ENCODE measurements at places on chromosomes 4 and X.

GRCh38 chrX:39480963-39481362 lies 616.8 kb downstream of the BCOR start:
- no peak for DNase-seq

DNA sequence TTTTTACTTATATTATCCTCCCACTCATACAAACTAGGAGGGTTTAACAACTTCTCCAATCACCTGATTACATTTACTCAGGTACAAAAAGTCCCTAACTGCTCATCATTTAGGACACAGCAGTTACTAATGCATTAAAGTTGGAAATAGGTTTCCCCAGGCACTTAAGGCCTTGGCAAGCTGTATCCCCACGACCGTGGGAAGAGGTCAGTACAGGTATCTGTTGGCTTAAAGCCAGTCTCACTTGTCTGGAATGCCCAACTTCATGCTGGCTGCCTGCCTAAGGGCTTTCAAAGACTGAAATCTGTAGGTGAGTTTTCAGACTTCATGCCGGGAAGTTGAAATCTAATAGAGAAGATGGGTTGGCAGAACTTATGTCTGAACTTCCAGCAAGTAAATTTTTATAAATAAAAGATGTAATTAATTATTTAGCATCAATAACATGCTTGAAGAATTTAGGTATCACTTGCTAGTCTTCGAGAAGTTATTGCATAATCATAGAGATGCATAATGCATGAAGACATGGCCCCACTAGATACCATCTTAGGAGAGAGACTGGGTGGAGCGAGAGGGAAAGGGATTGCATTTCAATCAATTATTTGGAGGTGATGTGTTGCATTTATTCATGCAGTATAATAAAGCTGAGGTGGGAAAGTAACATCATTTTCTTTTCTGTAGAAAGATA lies 54.2 kb downstream of the SCD5 start:
- DNase-seq, result no peak

DNA sequence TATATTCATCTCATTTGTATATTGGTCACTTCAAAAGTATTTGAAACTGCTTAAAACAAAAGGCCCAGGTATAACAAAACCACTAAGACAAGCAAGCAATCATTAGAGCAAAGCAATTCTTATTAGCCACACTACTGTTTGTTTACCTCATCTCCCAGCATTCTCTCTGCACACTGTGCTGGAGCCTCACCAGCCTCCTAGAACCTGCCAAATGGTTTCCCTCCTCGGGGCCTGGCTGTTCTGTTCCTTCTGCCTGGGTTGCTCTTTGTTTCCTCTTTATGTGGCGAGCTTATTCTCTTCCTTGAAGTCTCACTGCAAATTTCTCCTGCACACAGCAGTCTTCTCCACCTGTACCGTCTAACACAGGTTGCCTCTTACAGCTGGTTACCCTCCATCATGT lies 67.5 kb upstream of the MND1 start:
- DNase-seq, result no peak

GRCh38 chr4:122689972-122690371 lies 42.5 kb upstream of the BBS12 start:
- no peak for DNase-seq

DNA sequence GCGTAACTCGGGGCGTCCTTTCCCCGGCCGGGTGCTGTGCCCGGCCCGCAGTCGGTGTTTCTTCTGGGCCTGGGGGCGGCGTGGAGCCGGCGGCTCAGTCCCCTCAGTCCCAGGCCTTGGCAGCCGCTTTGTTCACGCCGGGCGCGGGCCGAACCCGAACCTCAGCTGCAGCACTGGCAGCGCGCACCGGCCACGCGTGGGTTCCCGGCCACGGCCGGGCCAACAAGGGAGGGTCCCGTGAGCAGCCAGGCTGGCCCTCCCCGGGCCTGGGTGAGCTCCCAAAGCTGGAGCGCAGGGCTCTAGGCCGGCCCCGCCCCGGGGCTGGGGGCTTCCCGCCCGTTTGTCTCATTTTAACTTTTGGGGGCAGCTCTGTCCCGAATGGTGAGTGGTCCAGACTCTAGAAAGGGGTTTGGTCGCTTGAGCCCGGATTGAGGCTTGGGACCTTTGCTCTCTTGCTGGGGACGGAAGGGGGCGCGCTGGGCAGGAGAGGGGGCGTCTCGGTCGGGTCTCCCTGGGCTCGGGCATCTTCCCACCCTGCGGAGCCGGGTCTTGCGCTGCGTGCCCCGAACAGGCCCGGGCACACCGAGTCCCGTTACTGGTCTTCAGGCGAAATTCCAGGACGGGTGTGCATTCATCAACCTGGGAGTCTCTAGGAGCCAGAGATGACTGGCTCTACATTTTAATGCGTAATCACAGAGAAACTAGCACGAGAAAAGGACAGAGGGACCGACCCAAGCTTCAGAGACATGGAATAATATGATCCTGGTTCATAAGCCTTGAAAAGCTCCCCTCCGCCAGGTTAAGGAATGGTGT lies 177.1 kb downstream of the CBR4 start:
- no peak for DNase-seq

- no peak for DNase-seq
Measured at GRCh38 chr4:47451657-47452056, 11.8 kb downstream of the COMMD8 start.

DNA sequence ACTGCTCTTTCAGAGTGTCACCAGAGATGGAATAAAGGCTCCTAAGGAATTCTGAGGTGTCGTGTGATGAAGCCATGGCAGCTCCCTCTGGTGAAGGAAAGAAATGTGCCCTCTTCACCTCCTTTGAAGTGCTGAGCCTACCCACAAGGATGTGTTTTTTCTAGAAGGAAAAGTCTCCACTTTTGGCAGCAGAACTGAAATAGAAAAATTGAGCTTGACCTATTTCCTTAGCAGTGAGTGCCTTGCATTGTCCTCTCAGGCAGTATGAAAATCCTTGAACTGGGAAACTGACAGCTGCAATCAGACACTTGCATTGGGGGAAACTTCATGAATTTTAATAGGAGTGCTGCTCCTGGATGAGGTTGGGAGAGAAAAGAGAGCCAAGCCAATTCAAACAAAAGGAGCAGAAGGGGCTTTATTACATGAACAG lies 95.2 kb downstream of the DCLK2 start:
- DNase-seq, result no peak

GRCh38 chrX:15321447-15321846 lies 6.0 kb upstream of the ASB11 start:
- DNase-seq, result no peak

DNA sequence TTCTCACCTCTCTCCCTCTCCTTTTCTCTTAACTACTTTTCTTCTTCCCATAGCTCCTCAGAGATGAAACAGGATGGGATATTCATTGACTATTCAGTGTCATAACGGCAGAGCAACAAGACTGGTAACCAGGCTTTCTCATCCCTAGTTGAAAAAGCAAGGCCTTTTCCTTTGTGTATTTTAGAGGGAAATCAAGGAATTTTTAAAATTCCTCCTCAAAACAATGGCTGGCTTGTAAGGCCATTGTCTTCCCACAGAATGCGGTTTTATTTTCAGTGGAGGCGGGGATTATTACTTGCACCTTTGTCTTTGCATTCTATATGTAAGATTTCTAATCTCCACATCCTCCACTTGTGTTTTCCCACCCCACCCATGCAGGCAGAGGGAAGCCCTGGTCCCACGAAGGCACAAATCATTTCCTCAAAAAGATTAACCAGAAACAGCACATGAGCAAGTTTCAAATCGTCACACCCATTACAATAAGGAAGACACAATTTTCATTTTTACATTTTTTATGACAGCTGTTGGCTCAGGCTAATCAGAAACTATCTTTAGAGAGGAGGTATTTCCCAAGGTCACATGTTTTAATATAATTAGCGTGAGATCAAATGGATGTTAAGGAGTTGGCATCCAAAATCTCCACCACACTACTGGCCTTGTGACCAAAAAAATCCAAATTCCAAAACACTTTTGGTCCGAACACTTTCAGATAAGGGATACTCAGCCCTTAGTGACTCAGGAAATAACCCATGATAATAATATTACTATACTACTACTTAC lies 53.0 kb upstream of the KDR start:
- DNase-seq, result no peak

DNA sequence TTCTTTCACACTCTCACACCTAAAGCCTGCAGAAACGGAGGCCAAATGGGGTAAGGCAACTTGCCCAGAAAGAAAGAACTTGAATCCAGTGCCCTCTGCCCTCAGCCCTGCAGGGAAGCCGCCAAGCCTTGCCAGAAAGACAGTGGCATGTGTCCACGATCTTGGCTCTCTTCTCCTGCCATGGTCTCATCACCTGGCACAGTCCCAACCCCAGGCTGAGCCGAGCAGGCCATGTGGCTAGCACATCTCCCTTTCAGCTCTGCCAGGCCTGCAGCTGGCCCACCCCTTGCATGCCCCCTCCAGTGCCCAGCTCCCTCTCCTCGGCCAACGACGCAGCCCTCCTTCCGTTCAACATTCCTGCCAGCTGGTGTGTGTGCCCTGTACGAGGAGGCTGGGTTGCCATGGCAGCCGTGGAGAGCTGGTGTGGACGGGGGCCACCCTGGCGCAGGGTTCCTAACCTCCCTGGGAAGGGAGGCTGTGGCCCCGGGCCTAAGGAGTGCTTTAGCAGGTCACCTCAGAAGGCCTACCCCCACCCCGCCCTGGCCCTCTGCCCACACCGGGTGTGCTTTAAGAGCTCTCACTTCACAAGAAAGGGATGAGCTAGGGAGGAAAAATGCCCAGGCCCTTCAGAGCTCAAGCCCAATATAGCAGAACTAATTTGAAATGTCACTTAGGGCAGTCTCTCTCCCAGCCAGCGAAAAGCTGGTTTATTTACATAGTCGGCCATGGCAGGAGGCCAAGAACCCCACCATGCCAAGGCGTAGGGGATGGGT lies 73.0 kb upstream of the PJA1 start:
- no peak for DNase-seq

DNA sequence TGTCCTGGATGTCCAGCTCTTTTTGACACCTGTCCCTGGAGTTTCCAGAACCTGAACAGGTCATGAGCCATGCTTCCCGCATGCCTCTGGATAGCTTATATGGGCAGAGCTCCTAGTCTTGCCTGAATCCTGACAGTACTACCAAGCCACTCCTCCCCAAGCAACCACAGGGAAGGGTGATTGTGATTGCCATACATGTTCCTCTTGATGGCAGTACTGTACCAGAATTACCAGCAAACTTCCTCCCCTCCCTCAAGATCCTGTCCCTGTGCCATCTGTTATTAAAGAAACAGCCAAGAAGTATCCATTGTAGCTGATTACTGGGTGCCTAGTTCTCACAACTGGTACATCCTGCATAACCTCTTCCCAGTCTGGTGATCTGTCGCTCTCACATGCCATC lies 264.3 kb upstream of the AGTR2 start:
- DNase-seq, result no peak

GRCh38 chrX:13371186-13371585 lies 51.3 kb upstream of the ATXN3L start:
- DNase-seq, result no peak

- DNase-seq, result peak; percentile 6
Measured at GRCh38 chr4:169410839-169411770, 140.3 kb upstream of the SH3RF1 start.

- no peak for DNase-seq
Measured at GRCh38 chr4:27720010-27720766, 859.5 kb downstream of the STIM2 start.

DNA sequence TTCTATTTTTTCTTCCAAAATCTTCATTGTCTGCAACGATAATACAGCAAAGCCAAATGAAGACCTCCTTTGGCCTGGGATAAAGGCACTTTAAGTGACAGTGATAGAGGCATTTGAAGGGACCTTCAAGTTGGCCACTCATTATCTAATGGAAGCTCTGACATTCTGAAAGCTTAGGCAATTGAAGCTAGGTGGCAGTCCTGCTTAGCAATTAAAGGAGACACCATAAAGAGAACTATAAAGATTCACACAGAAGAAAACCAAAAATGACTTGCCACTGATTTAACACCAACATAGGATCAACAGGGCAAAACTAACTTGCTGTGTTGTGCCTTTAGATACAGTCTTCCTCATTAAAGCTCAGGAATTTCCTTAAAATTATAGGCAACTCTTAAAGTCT lies 103.3 kb upstream of the TSPAN7 start:
- no peak for DNase-seq

GRCh38 chrX:150038986-150039599 lies 100.8 kb upstream of the EOLA2 start:
- DNase-seq, result no peak

GRCh38 chr4:73922766-73923630 lies 53.8 kb downstream of the CXCL1 start:
- DNase-seq, result no peak

- DNase-seq, result no peak
Measured at GRCh38 chrX:102067966-102068723, 57.3 kb upstream of the TCEAL2 start.

GRCh38 chr4:147578051-147578476 lies 39.1 kb upstream of the TMEM184C start:
- no peak for DNase-seq

DNA sequence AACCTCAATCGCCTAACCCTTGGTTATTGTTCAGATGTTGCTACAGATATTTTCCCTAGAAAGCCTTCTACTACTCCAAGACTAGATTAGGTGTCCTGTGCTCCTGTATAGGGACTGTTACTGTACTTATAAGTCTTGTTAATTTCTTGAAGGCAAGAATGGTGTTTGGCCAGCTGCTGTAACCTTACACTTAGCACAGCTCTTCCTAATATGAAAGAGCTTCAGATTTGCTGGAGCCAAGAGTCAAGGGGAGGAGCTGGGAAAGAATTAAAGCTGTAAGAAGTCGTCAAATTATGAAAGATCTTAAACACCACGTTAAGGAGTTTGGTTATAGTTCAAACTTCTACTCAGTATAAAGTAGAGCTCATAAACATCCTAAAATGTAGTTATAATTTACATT lies 245.9 kb upstream of the TLL1 start:
- DNase-seq, result no peak

- DNase-seq, result no peak
Measured at GRCh38 chr4:154741131-154741665, 2.6 kb upstream of the LRAT start.

- no peak for DNase-seq
Measured at GRCh38 chr4:137370679-137371078, 161.6 kb downstream of the PCDH18 start.

DNA sequence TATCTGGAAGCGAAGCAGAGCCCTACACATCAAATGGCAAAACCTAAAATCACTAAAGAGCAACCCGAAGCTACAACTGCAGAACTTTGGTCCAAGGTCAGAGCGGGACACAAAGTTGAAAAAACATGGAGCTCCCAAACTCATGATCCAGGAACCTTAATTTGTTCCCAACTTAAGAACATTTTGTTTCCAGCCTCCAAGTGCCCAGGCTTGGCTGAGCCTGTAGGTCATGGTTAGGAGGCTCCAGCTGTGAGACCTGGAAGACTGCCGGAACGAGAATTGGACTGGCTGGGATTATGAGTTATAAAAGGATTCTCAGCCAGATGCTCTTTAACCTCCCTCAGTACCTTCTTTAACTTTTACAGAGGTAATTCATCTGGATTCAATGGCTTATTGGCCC lies 349.1 kb upstream of the DDX53 start:
- DNase-seq, result no peak

DNA sequence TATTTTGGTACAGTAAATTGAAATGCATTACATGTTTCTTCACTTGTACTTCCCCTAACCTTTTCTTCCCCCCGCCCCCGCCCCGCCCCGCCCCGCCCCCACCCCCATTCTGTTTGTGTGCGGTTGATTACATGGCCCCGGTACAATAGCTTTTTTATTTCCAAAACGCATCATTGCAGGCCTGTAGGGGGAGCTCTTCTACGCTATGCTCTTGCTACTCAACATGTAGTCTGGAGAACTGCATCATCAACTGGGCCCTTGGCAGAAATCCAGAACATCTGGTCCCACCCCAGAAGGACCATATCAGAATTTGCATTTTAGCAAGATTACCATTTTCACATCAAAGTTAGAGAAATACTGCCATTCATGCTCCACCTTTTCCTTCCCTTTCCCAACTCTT lies 333.3 kb upstream of the DDX53 start:
- no peak for DNase-seq

- DNase-seq, result peak; percentile 50
Measured at GRCh38 chrX:135295238-135295943, 13.9 kb upstream of the ETDC start.
